ENCODE measurements at places on chromosomes 3 and 15.

- no peak for DNase-seq
Measured at GRCh38 chr3:141385406-141386125, 17.3 kb downstream of the ZBTB38 start.

- no peak for DNase-seq
Measured at GRCh38 chr3:61058836-61059235, 192.4 kb downstream of the FHIT start.

- peak; percentile 63 for DNase-seq
Measured at GRCh38 chr15:82540984-82541431, 751 bp upstream of the RPS17 start.

DNA sequence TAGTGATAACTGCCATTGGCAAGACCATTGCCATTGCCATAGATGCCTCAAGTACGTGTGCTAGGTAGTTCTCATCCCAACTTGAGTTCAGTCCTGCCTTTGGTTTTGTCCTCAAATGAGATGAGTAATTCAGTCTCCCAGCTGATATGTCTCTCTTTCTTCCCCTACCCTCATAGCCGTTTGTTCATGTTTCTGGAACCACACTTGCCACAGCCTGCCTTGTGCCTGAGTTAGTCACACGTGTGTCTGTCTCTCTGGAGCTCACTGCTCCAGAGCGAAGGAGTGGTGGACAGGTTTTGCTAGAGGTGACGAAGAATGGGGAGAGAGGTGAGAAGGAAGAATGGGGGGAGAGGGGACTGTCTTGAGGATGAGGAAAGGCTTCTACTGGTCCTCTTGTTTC, 88.0 kb upstream of the IGF1R start:
- DNase-seq: no peak

DNA sequence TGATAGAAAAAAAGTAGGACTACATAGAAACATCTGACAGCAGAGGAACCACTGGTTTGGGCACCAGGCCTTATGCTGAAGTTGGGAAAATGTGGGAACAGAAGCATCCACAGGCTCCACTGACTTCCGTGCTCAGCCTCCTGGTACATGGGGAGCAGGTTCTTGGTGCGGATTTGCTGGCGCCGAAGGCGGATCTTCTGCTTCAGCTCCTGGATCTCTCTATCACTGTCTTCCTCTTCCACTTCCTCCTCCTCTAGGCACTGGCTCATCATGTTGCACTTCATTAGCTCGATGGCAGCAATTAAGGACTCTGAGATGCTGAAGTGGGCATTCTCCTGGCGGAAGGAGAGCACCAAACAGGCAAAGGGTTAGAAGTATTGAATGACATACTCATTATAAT, 42.5 kb downstream of the RUBCN start:
- no peak for DNase-seq

- peak; percentile 89 for DNase-seq
Measured at GRCh38 chr3:148955544-148956346, 35.6 kb upstream of the GYG1 start.

- DNase-seq: no peak
Measured at GRCh38 chr3:140134231-140134965, 199.4 kb downstream of the CLSTN2 start.

GRCh38 chr15:98729446-98730042, 81.2 kb downstream of the IGF1R start:
- no peak for DNase-seq

DNA sequence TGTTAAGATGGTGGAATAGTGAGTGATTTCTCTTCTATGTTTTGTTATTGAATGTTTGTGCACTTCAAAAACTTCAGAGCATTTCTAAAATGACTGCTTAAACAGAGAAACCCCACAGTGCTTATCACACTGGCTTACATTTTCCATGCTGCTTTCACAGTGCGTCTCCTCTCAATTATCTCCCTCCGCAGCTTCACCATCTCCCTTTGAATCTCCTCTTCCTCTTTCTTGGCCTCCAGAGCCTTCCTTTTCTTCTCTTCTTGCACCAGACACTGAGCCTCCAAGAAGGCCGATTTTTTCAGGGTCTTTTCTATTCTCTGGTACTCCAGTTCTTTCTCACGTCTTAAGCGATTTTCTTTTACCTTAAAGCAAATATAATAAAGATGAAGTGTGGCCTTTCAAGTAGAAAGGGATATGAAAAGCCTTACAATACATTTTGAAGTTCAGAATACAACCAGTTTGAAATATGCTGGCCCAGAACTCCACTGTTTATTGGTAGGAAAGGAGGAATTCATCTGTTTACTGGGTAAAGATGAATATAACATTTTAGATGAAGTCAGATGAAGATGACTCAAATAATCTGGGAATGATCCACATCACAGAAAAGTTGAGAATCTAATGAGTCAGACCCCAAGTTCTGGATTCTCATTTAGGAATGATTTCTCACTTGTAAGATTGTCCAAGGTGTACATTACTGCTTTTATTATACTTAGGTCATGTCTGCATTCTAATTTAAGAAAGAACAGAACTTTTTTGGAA, 21.4 kb downstream of the CCDC191 start:
- no peak for DNase-seq

DNA sequence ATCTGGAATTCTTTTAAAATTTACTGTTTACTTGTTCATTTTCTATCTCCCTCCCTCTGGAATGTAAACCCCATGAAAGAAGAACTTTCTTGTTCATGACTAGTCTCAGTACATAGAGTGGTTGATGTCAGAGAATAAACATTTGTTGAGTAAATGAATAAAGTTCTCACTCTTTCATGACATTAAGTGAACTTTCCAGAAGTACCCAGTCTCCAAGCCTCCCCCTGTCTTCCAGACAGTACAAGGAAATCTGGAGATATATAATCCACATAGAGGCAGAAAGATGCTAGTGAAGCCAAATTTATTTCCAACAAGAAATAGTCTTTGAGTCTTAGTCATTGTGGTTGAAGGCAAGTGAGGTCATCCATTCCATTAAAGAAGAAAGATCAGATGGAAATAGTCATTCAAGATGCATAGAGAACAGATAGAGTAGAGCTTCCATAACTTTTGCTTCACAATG, 71.5 kb upstream of the GALNT15 start:
- no peak for DNase-seq

DNA sequence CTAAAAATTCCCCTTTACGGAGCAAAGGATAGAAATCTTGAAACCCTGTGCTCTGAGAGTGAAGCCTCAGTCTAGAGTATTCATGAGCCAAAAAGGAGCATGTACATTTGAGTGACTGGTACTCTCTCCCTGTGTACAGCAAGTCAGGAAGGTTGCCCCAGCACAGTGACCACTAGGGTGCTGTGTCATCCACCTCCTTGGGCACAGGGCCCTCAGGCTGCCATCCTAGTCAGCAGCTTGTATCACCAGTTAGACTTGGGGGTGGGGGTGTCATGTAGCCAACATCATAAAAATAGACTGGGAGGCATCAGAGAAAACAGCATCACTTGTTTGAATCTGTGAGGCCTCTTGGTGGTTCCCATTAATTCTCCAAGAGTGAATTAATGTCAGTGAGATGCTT, 12.0 kb downstream of the NME9 start:
- no peak for DNase-seq

- DNase-seq: no peak
Measured at GRCh38 chr3:73036694-73037591, 24.5 kb upstream of the EBLN2 start.

- DNase-seq: no peak
Measured at GRCh38 chr3:17142516-17142915, 257.8 kb downstream of the PLCL2 start.

GRCh38 chr3:40994611-40995010, 204.7 kb upstream of the CTNNB1 start:
- no peak for DNase-seq

DNA sequence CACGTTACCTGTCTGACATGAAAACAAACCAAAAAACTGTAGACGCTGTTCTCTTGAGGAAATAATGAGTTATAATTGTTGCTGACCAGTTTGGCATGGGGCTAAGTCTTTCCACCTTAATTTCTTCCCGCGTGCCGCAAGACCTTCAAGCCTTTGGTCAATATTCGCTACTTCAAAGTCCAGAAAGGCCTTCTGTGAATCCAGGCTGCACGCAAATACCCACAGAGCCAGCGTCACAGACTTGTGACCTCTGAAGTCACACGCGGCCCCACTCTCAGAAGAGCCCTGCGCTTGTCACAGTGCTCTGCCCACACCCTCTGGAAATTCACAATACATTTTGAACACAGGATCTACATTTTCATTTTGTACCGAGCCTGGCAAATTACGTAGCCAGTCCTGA, 275.2 kb downstream of the SHQ1 start:
- DNase-seq: no peak

DNA sequence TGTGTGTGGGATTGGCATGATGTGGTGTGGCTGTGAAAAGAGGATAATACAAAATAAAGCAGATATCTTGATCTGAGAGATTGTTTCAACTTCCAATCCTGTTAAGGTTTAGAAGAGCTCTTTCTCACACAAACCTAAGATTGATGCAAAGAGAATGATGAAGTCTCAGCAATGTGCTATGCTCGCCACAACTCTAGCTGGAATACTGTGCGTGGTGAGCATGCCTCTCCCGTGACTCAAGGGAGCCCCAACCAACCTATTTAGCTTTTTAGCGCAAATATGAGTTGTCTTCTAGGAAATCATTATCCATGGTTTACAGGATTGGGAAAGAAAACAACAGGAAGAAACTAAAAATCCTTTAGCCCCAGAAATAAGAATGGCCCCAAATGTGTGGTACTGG, 28.5 kb downstream of the BTLA start:
- no peak for DNase-seq

GRCh38 chr3:125440559-125440955, 65.4 kb upstream of the ZNF148 start:
- DNase-seq: no peak

GRCh38 chr3:52820736-52821135, 9.7 kb downstream of the ITIH4 start:
- DNase-seq: no peak

DNA sequence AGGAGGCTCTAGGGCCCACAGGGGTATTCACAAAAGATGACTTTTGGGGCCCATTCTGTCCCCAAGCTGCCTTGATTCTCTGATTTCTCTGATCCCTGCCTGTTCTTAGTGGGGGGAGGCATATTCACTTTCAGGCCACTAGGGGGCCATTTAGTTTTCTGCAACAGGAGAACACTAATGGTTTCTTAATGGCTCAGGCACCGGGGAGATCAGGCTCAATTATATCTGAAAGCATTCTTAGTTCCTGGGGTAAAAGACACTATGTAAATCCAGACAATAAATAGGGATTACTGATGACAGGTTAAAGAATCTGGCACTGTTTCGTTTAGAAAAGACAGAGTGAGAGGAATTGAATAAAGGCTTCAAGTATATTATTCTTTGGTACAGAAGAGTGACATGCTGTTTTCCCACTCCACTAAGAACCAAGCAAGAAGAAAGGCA, 2.5 kb upstream of the INAFM2 start:
- DNase-seq: no peak

GRCh38 chr3:190575437-190576185, 61.7 kb downstream of the IL1RAP start:
- DNase-seq: no peak

- DNase-seq: no peak
Measured at GRCh38 chr3:3714572-3714971, 84.7 kb upstream of the LRRN1 start.

DNA sequence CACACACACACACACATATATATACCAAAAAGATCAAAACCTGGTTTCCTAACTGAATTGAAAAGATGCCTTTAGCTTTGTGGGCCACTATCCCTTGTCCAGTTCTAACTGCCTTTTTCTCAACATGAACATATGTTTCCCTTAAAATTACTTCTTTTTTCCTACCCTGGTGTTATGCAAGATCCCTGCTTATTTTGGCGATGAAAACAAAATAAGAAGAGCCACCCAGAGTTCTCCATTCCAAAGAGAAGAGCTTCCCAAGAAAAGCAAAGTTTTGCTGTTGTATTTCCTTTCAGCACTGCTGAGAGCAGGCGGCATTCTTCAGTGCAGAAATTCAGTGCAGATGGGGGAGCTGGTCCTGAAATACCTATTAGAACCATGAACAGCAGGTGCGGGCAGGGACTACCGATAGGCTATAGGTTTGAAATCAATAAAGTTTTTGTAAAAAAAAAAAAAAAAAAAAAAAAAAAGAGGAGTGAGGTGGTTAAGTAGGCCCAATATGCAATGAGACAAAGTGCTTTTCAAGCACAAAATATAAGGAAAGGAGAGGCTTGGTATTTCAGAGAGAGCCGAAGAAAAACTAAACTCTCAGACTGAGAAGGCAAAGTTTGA, 238.0 kb downstream of the FOXP1 start:
- DNase-seq: no peak

GRCh38 chr15:77599357-77599756, 33.4 kb downstream of the LINGO1 start:
- no peak for DNase-seq

GRCh38 chr3:59680919-59681318, 631.1 kb upstream of the CFAP20DC start:
- no peak for DNase-seq

- DNase-seq: no peak
Measured at GRCh38 chr15:38508647-38509046, 54.7 kb downstream of the FAM98B start.

DNA sequence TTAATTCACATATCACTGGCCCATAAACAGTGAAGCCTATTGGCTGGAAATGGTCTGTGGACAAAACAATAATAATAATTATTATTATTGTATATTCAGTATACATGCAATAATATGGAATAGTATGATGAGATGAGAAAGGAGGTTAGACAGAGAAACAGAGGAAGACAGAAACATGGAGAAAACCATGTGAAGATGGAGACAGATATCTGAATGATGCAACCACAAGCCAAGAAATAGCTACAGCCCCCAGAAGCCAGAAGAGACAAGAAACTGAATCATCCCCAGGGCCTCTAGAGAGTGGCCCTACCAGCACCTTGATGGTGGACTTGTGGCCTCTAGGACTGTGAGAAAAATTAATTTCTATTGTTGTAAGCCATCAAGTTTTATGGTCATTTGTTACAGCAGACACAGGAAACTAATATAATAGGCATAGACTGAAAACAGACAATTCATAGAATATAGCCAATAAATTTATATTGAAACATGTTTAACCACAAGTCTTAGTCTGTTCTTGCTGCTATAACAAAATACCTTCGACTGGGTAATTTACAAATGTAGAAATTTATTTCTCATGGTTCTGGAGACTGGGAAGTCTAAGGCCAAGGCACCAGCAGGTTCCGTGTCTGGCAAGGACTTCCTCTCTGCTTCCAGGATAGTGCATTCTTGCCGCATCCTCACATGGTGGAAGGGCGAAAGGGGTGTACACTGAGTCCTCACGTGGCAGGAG, 31.6 kb downstream of the MCF2L2 start:
- no peak for DNase-seq

Measured in ascending aorta (tissue), 2 donors.